Upper lobe of left lung (tissue), 6 donors: ENCODE measurements at places on chromosomes 3 and 15.

GRCh38 chr15:66789029-66790025 lies 87.3 kb downstream of the SMAD6 start:
- DNase-seq, result no peak

DNA sequence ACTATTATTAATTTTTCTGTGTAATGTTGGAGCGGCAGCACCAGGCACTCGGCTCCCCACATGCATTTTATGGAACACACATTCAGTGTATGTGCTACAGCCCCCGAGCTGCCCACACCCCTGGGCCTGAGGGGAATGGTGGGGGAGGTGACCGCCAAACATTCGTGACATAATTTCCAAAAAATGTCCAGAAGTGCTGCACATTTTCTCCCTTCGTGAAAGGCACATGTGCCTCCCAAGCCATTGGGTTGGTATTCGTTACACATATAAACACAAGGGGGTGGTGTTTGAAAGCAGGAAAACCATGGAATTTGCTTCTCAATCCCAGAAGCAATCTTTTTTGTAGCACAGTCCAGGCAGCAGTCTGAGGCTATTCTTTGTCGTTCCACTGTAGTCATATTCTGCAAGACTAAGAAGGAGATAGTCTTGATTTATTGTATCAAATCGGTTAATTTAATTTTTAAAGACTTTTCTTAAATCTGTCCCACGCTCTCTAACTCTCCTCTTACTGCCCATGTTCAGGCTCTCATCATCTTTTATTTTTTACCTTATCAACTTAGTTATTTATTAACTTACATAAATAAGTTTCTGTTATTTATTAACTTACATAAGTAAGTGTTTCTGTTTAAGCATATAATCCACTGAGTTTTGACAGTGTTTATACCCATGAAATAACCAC lies 39.2 kb upstream of the POLR2M start:
- DNase-seq, result peak; percentile 3

- no peak for DNase-seq
These were observed 16.3 kb downstream of the CACNA2D2 start for GRCh38 chr3:50487181-50487580.

- DNase-seq, result no peak
These were observed 42.7 kb upstream of the TFRC start for GRCh38 chr3:196124608-196125007.

DNA sequence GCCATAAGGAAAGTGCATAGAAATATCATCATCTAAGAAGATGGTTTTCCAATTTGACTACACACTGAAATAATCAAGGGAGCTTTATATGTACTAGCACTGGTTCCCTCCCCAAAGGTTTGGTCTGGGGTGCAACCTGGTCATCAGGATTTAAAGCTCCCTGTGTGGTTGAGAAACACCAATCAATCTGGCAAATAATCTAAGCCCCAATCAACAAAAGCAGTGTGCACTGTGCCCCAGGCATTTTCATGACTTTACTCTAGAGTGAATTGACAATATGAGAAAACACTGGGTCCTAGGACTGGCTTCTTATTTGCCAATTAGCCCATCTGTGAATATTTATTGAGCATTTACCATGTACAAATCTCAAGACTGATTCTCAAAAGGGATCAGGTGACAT lies 255.1 kb downstream of the MEIS2 start:
- no peak for DNase-seq

DNA sequence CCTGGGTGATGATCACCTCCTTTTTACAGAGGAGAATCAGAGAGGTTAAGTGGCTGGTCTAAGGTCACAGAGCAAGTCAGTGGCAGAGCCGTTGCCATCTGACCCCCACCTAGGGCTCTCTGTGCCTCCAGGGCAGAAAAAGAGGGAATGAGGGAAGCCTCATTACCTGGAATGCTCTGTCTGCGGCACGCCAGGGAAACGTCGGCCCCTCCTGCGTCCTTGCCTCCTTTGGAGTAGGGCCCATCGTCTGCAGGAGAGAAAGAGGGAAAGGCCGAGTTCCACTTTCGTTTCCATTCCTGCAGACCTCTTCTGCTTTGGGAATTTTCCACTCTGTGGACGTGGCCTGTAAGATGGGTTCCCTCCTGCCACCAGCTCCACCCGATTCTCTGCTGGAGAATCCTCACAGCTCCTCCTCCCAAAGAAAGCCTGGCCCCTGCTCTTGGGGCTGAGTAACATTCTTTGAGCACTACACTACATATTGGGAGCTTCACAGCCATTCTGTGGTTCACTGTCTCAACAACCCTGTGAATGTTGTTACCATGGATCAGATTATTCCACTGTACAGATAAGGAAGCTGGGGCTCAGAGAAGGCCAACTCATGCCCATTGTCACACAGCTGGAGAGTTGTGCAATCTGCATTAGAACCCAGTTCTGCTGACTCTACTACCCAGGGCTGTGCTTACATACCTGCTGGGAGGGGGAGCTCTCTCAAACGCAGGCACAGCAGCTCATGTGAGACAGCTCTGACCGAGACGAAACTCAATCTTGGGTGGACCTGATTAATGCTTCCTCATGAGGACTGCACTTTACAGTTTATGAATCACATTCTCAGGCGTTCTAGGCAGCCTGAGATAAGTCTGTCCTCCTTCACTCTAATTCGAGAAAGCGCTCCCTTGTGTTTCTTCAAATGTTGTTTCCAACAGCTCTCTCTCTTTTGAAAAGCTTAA lies 14.2 kb downstream of the GRIP2 start:
- DNase-seq, result no peak

DNA sequence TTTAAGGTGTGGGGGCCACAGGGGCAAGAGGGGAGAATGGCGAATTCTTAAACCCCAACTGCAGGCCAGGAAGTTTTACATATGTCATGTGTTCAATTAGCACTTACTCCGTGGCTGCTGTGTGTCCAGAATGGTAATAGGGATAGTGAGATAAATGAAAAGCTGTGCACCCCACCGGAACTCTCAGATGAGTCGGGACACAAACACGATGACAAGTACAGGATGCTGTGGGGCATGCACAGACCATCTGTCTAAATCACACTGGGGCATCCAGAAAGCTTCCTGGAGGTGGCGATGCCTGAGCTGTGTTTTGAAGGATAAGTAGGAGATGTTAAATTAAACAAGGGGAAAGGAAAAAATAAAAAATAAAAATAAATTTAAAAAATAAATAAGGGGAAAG lies 18.3 kb upstream of the TMEM158 start:
- no peak for DNase-seq

DNA sequence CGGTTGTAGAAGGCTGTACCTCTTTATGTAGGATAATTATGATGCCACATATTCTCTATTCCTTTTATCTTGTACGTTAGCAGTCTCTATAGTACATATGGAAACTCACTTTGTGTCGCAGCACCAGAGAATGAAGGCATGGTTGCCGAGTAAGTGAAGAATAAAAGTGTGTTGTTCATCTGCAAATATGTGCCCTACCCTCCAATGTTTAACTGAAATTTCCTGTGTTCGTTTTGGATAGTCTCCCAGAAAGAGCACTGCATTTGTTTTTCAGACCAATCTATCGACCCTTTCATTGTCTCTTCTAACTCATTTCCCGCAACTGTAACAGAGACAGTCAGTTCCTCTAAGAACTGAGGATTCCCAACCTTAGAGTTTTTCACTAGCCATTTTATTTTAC lies 592.8 kb downstream of the TUSC7 start:
- DNase-seq, result no peak

DNA sequence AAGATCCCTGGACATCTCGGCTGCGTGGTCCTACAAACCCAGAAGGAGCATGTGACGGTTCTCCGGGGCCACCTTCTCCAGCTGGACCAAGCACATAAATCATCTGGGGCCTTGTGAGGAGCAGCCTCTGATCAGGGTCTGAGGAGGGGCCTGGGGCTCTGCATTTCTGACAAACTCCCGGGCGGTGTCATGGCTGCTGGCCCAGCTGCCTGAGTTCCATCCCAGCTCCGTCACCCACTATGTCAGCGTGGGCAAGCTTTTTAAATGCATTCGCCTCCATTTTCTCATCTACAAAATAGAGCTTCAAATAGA lies 126.3 kb upstream of the MEF2A start:
- no peak for DNase-seq

- peak; percentile 37 for DNase-seq
These were observed 66.7 kb upstream of the GATA2 start for GRCh38 chr3:128559486-128560225.

DNA sequence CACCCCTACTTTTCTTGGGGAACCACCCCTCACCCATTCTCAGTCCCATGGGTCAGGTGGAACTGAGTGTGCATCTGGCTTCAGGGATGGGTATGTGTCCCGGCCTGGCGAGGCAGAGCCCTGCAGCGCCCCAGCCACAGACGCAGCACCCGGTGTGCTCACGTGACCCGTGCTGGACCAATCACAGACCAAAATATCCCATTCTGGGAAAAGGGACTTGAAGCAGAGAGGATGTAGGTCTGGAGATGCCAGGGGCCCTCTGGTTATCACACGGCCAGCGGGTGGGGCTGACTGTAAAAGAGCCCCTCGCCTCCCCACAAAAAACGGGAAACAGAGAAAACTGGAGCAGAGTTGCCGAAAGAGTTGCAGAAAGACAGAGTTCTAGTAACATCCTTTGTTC lies 138.0 kb upstream of the RAD18 start:
- no peak for DNase-seq

- DNase-seq, result peak; percentile 71
These were observed 18.2 kb downstream of the ATRIP start for GRCh38 chr3:48464713-48465221.

DNA sequence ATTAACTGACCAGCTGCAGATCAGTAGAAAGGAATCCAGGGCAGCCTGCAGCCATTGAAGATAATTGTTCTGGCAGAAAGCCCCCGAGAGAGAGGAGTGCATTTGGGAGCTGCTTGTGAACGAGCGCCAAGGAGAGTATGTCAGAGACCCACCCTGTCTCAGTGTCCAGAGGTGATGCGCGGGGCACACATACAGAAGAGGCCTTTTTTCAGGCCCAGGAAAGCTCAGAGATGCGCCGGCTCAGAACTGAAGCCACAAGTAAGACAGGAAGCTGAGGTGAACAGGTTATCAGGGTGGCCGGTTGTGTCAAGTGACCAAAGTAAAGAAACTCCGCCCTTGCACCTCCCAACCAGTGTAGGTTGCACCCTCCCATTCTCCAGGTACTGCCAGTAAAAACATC lies 59.8 kb upstream of the HEG1 start:
- DNase-seq, result no peak

DNA sequence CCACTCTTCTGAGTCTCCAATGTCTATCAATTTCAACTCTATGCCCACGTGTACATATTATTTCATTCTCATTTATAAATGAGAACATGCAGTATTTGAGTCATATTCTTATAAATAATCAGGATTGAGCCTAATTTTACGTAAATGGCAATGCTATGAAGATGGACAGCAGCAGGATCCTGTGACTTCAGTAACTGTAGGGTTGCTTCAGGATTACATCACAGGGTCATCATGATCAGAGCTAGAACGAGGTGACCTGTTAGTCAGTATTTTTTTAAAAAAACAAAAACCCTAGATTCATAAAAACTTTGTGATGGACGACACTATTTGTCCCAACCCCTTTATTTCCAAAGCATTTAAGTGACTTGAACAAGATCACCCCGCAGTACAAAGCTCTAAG lies 21.8 kb downstream of the SHC4 start:
- DNase-seq, result no peak

DNA sequence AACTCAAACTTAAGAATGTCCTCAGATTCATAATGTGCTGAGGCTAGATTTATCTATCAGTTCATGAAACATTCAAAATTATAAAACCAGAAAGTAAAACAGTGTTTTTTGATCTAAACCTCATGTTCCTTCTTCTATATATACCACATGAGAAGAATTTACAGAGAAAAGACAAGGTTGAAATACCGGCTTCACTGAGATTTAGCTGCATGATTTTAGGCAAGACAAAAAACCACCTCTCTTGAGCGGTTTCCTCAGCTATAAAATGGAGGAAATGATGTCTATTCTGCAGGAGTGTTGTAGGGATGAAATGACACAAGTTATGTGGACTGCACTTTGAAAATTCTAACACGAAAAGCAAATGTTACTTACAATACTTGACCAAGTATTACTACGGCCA lies 80.6 kb upstream of the FOXB1 start:
- DNase-seq, result no peak

GRCh38 chr3:173920386-173920785 lies 522.8 kb downstream of the NLGN1 start:
- no peak for DNase-seq
